ENCODE measurements at places on chromosomes 5 and 9. TPM values are rescaled to one million over a fixed set of nuclear protein-coding genes. Genes with fewer than 3 reads are reported as not detected.

The SKP2 gene
- total RNA-seq: 54.6 TPM

- no peak overlapping the region for H3K4me3 ChIP-seq
- no peaks in the 10 kb centered on the region for H3K36me3 ChIP-seq
- H3K4me1 ChIP-seq: no peaks in the 10 kb centered on the region
These were observed 89.8 kb downstream of the LIFR start for GRCh38 chr5:38466424-38467189.

- peaks cover 16% of the 10 kb centered on the region for H3K27me3 ChIP-seq
- no peak overlapping the region for H3K4me3 ChIP-seq
- no peak for DNase-seq
These were observed 97.2 kb downstream of the TRIM36 start for GRCh38 chr5:115072266-115073064.

The ORM2 gene
- total RNA-seq: not detected

The NIPAL4 gene
- not detected for total RNA-seq

All from activated CD8-positive, alpha-beta T cell treated with anti-CD3 and anti-CD28 coated beads, Interleukin-2, amount 10 ng/mL, durations not matched to agents 7 days and 5 days (primary cell).